ENCODE measurements at places on chromosomes 7 and 10. TPM values are rescaled to one million over a fixed set of nuclear protein-coding genes. Genes with fewer than 3 reads are reported as not detected.

- H3K4me3 ChIP-seq: no peak overlapping the region
- peaks cover 68% of the 10 kb centered on the region for H3K36me3 ChIP-seq
- H3K27ac ChIP-seq: no peak overlapping the region
- no peaks in the 10 kb centered on the region for H3K27me3 ChIP-seq
- DNase-seq: no peak
- H3K4me1 ChIP-seq: no peaks in the 10 kb centered on the region
These were observed 120.4 kb downstream of the ARHGAP21 start for GRCh38 chr10:24603333-24603732.

GRCh38 chr7:54252256-54253035, 289.7 kb upstream of the VSTM2A start:
- H3K36me3 ChIP-seq: no peaks in the 10 kb centered on the region
- no peak overlapping the region for H3K27ac ChIP-seq
- H3K4me1 ChIP-seq: no peaks in the 10 kb centered on the region
- no peak overlapping the region for H3K4me3 ChIP-seq
- no peak for DNase-seq
- H3K27me3 ChIP-seq: no peaks in the 10 kb centered on the region

- no peak overlapping the region for H3K27ac ChIP-seq
- H3K27me3 ChIP-seq: no peaks in the 10 kb centered on the region
- no peak for DNase-seq
- peaks cover 69% of the 10 kb centered on the region for H3K36me3 ChIP-seq
These were observed 38.2 kb downstream of the WDR37 start for GRCh38 chr10:1094112-1095057.

DNA sequence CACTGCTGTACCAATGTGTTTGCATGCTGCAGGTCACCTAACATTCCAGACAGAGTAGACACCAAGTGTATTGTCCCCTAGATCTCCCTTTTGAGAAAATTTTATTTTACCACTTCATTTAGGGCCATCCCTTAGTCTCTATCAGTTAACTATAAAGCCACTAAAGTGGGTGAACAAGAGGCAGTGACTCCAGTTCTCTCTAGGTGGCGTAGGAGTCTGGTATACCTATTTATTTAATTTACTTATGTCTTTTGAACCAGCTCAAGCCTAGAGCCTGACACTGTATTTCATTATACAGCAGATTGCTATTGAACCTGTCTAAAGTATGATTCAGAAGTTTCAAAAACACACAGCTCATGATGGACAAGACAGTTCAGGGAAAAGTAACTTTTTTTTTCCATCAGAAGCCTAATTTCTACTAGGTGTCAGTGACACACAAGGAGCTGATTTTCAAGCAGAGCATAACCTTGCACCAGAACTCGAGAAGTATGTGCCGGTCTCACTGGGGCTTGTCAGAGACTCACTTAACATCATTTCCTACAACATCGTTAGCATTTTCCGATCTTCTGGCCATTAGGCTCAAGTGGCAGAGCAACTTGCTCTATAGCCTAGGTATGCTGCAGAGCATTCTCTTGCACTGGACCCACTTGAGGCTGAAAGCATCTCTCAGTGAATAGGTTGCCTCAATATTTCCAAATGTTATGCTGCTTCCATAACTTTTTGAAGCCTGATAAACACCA, 175.4 kb downstream of the CDC14C start:
- DNase-seq: no peak
- H3K4me3 ChIP-seq: no peak overlapping the region
- H3K27ac ChIP-seq: no peak overlapping the region

DNA sequence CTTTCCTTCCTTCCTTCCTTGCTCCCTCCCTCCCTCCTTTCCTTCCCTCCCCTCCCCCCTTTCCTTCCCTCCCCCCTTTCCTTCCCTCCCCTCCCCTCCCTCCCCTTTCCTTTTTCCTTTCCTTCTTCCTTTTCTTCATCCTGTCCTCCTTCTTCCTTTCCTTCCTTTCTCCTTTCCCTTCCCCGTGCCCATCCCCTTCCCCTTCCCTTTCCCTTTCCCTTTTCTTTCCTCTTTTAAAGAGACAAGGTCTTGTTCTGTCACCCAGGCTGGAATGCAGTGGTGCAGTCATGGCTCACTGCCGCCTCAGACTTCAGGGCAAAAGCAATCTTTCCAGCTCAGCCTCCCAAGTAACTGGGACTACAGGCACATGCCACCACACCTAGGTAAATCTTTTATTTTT, 54.0 kb downstream of the KIF20B start:
- H3K27me3 ChIP-seq: no peaks in the 10 kb centered on the region
- no peak for DNase-seq
- peaks cover 72% of the 10 kb centered on the region for H3K36me3 ChIP-seq
- no peak overlapping the region for H3K4me3 ChIP-seq

- H3K4me1 ChIP-seq: no peaks in the 10 kb centered on the region
- no peak for DNase-seq
- no peaks in the 10 kb centered on the region for H3K36me3 ChIP-seq
- no peak overlapping the region for H3K4me3 ChIP-seq
- peaks cover 10% of the 10 kb centered on the region for H3K27me3 ChIP-seq
- no peak overlapping the region for H3K27ac ChIP-seq
These were observed 126.7 kb downstream of the TPST1 start for GRCh38 chr7:66331883-66332282.

- H3K4me1 ChIP-seq: no peaks in the 10 kb centered on the region
- no peak overlapping the region for H3K27ac ChIP-seq
- no peak overlapping the region for H3K4me3 ChIP-seq
- no peaks in the 10 kb centered on the region for H3K27me3 ChIP-seq
- H3K36me3 ChIP-seq: no peaks in the 10 kb centered on the region
- no peak for DNase-seq
These were observed 67.4 kb downstream of the NOD1 start for GRCh38 chr7:30411173-30411572.

- no peak overlapping the region for H3K4me3 ChIP-seq
- no peaks in the 10 kb centered on the region for H3K4me1 ChIP-seq
- no peak overlapping the region for H3K27ac ChIP-seq
- H3K27me3 ChIP-seq: no peaks in the 10 kb centered on the region
- peaks cover 22% of the 10 kb centered on the region for H3K36me3 ChIP-seq
These were observed 121.9 kb downstream of the SMURF1 start for GRCh38 chr7:99021941-99022560.

GRCh38 chr7:39342763-39343162, 223.4 kb upstream of the YAE1 start:
- no peaks in the 10 kb centered on the region for H3K36me3 ChIP-seq
- H3K4me1 ChIP-seq: no peaks in the 10 kb centered on the region

DNA sequence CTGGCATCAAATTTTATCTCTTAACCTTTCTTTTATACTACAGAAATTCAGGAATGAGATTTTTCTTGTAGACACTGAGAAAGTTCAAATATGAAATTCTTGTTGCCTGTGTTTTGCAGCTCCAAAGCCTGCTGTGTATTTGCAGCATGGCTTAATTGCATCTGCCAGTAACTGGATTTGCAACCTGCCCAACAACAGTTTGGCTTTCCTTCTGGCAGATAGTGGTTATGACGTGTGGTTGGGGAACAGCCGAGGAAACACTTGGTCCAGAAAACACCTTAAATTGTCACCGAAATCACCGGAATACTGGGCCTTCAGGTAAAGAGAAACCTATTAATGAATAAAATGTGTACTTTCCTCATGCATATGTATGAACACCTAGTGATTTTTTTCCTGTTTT, 24.8 kb downstream of the LIPK start:
- H3K4me3 ChIP-seq: no peak overlapping the region
- H3K27ac ChIP-seq: no peak overlapping the region

- no peak for DNase-seq
These were observed 258.1 kb downstream of the STK31 start for GRCh38 chr7:23967949-23968599.

DNA sequence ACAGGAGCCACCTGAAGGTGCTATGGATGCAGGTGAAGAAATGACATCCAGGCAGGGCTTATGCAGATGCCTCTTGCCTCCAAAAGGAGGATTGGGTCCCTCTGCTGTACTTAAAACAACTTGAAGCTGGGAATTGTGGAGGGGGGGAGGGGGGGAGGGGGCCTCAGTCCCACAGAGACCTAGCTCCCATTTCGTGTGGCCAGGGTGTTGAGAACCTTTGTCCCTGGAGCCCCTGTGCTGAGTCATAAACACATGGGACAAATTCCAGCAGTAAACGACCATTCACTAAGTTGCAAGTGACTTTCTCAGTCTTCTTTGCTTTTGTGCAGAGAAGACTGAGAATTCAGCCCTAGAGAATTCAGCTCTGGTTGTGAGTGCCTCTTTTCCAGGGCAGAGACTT, 96.5 kb upstream of the PODXL start:
- DNase-seq: no peak
- H3K27ac ChIP-seq: no peak overlapping the region
- no peaks in the 10 kb centered on the region for H3K4me1 ChIP-seq
- peaks cover 43% of the 10 kb centered on the region for H3K27me3 ChIP-seq

- DNase-seq: no peak
- no peaks in the 10 kb centered on the region for H3K27me3 ChIP-seq
- H3K4me3 ChIP-seq: no peak overlapping the region
- H3K4me1 ChIP-seq: peaks cover 97% of the 10 kb centered on the region
- no peak overlapping the region for H3K27ac ChIP-seq
- no peaks in the 10 kb centered on the region for H3K36me3 ChIP-seq
These were observed 189.4 kb downstream of the ELFN1 start for GRCh38 chr7:1859266-1860035.

DNA sequence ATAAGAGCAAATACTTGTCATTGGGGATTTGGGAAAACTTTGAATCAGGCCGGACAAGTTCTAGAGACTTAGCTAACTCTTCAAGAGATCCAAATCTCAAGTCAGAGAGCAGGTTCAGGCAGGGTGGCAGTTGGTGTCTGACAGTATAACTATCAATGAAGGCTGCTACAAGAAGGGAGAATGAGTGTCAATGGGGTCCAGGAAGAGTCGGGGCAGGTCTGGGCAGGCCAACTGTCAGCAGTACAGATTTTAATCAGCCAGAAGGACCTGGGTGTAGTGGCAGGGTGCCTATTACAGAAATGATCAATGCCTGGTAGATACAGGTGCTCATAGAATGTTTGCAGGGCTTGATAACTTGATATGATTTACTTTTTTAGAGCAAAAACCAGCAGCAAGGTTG, 751.1 kb downstream of the GRM8 start:
- H3K27me3 ChIP-seq: no peaks in the 10 kb centered on the region
- H3K36me3 ChIP-seq: no peaks in the 10 kb centered on the region
- H3K4me1 ChIP-seq: no peaks in the 10 kb centered on the region

- no peak overlapping the region for H3K27ac ChIP-seq
- no peaks in the 10 kb centered on the region for H3K27me3 ChIP-seq
- H3K36me3 ChIP-seq: no peaks in the 10 kb centered on the region
- no peak overlapping the region for H3K4me3 ChIP-seq
- no peak for DNase-seq
These were observed 33.1 kb upstream of the A1CF start for GRCh38 chr10:50918529-50918928.

GRCh38 chr7:5610500-5611186, 170.8 kb downstream of the RNF216 start:
- no peak overlapping the region for H3K4me3 ChIP-seq
- H3K27me3 ChIP-seq: no peaks in the 10 kb centered on the region
- H3K4me1 ChIP-seq: peaks cover 3% of the 10 kb centered on the region
- DNase-seq: no peak
- H3K27ac ChIP-seq: peak overlapping the region; percentile 80

GRCh38 chr10:86699541-86699940, 31.2 kb downstream of the LDB3 start:
- peaks cover 22% of the 10 kb centered on the region for H3K27me3 ChIP-seq
- no peaks in the 10 kb centered on the region for H3K4me1 ChIP-seq
- H3K4me3 ChIP-seq: no peak overlapping the region
- no peak for DNase-seq
- H3K36me3 ChIP-seq: no peaks in the 10 kb centered on the region

GRCh38 chr10:44973323-44974081, 5.1 kb downstream of the DEPP1 start:
- no peak for DNase-seq
- no peaks in the 10 kb centered on the region for H3K36me3 ChIP-seq
- H3K27me3 ChIP-seq: peaks cover 17% of the 10 kb centered on the region
- no peak overlapping the region for H3K4me3 ChIP-seq
- H3K4me1 ChIP-seq: peaks cover 38% of the 10 kb centered on the region

DNA sequence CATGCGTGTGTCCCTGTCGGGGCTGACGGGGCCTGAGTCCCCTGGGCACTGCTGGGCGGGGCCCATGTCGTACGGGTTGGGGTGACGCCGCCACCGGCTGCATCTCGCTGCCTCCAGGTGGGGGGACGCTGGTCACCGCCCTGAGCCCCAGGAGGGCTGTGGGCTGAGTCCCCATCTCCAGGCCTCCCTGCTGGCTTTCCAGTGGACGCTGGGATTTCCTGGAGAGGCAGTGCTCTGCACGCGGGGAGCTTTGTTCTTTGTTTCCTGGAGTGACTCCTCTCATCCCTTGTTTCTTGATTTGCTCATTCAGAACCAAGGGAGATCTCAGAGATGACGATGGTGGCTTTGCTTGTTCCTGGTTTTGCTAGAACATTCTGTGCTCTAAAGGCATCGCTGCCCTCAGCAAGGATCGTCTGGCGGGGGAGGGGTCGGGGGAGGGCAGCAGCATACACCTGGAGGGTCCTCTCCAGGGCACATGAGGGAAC, 21.0 kb downstream of the PWWP2B start:
- no peak overlapping the region for H3K27ac ChIP-seq
- H3K4me3 ChIP-seq: no peak overlapping the region
- peak; percentile 8 for DNase-seq
- no peaks in the 10 kb centered on the region for H3K27me3 ChIP-seq
- H3K36me3 ChIP-seq: no peaks in the 10 kb centered on the region

DNA sequence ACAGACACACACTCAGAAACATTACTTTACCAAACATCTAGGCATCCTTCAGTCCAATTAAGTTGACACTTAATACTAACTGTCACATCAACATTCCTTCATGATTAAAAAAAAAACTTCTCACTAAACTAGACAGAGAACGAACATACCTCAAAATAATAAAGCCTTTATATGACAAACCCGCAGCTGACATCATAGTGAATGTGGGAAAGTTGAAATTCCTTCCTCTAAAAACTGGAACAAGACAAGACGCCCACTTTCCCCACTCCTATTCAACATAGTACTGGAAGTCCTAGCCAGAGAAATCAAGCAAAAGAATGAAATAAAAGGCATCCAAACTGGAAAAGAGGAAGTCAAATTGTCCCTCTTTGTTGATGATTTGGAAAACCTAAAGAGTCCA, 96.9 kb upstream of the PPP1R9A start:
- H3K27ac ChIP-seq: no peak overlapping the region
- no peak for DNase-seq
- H3K4me1 ChIP-seq: no peaks in the 10 kb centered on the region
- no peaks in the 10 kb centered on the region for H3K27me3 ChIP-seq
- no peak overlapping the region for H3K4me3 ChIP-seq

DNA sequence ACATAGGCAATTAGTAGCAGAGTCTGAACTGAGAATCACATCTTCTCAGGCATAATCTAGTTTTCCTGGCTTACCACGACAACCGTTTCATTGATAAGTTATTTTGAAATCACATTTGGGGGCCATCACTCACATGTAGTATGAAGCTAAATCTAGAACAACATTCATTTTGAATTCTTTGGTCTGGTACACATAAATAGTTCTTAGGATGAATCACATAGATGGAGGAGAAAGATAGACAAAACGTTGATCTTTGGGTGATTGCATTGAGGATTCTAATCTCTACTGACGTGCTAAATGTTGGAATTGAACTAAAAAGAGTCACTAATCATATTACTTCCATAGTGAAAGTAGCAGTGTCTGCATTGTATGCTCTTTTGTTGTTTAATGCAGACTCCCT, 1022.6 kb downstream of the LRMDA start:
- H3K4me1 ChIP-seq: no peaks in the 10 kb centered on the region
- H3K27ac ChIP-seq: no peak overlapping the region
- DNase-seq: no peak
- no peaks in the 10 kb centered on the region for H3K36me3 ChIP-seq
- H3K4me3 ChIP-seq: no peak overlapping the region

TNKS2 gene
- 15.2 TPM for total RNA-seq

NPFFR1 gene
- not detected for total RNA-seq

PTPRN2 gene
- 0.09 TPM for total RNA-seq

DENND2A gene
- not detected for total RNA-seq

INHBA gene
- total RNA-seq: 0.02 TPM

AKR1C8 gene
- total RNA-seq: 0.24 TPM

EBLN1 gene
- total RNA-seq: 0.95 TPM

WEE2 gene
- total RNA-seq: not detected

SFRP5 gene
- 0.40 TPM for total RNA-seq

Data from K562 (cell line).